ENCODE measurements at places on chromosomes 16 and 17.

GRCh38 chr17:50169121-50169764, 3.4 kb downstream of the SGCA start:
- DNase-seq, result peak; percentile 59

DNA sequence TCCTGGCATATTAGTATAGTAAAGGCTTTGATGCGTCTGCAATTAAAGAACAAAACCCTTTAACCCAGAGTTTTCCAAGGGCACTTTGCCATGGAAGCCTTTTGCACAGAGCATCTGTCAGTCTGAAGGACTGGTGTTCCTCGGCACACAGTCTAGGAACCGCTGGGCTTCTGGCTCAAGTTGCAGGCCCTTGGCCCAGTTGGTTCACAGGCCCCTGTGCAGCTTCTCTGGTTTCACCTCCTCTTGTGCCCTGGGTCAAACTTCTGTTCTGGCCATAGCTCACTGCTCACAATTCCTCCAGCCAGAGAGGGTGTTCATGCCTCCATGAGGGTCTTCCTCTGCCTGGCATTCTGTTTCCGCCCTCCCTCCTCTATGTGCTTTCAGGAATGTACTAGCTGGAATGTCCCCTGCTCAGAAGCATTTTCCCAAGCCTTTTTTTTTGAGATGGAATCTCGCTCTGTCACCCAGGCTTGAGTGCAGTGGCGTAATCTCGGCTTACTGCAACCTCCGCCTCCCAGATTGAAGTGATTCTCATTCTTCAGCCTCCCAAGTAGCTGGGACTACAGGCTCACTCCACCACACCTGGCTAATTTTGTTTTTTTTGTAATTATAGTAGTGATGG, 34.5 kb upstream of the TEX2 start:
- DNase-seq, result no peak

DNA sequence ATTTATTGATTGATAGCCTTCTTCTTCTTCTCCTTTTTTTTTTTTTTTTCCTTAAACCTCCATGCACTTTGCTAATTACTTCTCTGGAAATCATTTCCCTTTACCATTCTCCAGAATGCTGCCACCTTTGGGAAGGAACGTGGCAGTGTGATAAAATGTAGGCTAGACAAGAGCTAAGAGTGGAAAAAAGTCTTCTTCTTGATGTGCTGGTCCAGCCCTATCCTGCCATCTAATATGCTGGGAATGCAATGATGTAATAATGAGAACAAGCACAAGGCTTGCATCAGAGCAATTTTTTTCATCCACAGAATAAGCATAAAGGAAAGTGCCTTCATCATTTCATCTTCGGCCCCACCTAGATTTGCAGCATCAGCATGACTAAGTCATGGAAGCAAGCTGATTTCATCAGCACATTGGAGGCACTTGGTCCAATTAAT, 128.7 kb upstream of the ZFHX3 start:
- no peak for DNase-seq

DNA sequence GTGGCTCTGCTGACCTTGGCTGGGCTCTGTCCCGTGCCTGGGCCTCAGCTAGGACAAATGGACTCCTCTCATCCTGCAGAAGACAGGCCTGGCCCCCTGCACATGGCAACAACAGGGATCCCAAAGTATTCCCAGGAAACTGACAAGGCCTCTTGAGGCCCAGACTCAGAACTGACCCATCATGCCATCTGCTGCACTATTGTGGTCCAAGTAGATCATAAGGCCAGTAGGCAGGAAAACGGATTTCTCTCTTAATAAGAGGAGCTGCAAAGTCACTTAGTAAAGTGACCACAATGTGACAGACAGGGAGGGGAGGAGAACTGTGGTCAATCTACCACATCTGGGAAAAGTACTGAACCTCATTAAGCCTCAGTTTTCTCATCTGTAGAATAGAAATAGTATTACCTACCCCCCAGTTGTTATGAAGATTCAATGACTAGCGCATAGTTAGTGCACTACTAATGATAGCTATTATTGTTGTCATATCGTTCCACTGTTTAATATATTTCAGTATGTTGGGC, 62.1 kb upstream of the TNRC6A start:
- no peak for DNase-seq

DNA sequence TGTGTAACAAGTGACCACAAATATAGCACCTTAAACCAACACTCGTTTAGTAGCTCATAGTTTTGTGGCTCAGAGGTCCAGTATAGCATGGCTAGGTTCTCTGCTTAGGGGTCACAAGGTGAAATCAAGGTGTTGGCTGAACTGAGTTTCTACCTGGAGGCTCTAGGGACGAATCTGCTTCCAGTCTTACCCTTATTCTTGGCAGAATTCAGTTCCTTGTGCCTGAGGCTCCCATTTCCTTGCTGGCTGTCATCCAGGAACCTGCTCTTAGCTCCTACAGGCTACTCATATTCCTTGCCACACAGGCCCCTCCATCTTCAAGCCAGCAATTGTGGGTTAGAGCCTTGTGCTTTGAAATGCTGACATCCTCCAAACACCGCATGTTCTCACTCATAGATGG, 212.3 kb upstream of the CDH13 start:
- no peak for DNase-seq

DNA sequence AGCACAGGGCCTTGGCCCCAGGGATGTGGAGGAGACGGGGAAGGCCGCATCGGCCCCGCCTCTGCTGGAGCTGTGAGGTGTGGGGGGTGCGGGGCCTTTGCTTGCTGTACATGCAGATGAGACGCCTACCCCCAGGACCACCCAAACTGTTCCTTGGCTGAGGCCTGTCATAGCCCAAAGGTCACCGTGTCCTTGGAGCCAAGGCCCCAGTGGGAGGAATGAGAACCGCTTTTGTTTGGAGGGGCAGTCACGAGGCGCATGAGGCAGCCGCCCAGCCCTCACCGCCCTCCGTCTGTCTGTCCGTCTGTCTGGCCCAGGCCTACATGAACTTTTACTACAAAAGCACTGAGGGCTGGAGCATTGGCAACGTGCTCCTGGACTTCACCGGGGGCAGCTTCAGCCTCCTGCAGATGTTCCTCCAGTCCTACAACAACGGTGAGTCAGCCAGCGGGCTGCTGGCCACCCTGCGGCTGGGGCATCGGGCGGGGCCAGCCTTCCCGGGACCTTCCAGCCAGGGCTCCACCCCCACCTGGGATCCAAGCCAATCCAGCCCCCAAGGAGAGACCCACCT, 8.8 kb downstream of the TAX1BP3 start:
- no peak for DNase-seq

- DNase-seq, result no peak
Observed at GRCh38 chr17:43552229-43552837, 6.2 kb upstream of the ETV4 start.
